GM12864 (cell line): ENCODE measurements at places on chromosomes 5 and 9.

- DNase-seq, result no peak
These were observed 93.5 kb downstream of the PPP2R2B start for GRCh38 chr5:146785065-146785464.

DNA sequence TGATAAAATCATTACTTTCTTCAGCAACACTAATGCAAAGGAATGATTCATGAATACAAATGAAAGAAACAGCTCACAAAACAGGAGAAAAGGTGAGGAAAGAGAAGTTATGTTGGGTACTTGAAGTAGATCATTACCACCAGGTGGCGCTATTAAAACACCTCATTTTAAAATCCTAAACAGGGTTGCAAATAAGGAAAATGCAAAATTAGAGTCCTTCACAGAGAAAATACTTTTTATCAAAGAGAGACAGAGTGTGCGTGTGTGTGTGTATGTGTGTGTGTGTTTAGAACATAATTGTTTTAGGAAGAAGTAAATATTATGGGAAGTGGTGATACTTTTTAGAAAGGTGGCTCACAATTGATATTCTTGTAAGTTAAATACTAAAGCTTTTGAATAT is 49.5 kb upstream of the CD180 start:
- DNase-seq, result peak; percentile 50

DNA sequence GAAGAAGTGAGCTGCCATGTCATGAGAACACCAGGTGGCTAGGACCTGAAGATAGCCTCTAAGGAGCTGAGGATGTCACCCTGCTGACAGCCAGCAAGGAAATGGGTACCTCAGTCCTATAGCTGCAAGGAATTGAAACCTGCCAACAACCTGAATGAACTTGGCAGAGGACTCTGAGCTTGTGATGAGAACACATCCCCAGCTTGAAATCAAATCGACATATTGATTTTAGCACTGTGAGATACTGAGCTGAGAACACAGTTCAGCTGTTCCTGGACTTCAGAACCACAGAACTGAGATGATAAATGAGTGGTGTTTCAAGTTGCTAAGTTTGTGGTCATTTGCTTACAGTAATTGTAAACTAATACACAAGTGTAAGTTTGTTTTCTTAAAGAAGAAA is 5.5 kb upstream of the RASEF start:
- DNase-seq, result no peak

DNA sequence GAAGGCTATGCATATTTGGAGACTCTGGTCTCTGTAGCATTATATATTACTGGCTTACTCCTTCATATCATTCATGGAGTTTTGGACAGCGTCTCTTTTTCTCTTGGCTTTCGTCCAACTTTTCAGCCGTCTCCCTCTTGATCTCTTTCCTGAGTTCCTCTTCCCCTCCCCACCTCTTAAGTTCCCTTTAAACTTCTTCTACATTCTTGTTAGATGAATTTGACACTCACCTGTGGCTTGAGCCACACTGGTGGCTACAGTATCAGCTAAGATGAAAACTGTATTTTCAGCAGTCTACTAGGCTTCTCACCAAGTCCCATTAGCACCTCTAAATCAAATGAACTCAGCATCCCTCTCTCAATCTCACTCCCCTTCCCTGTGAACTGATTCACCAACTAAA is 128.1 kb downstream of the STARD4 start:
- no peak for DNase-seq

DNA sequence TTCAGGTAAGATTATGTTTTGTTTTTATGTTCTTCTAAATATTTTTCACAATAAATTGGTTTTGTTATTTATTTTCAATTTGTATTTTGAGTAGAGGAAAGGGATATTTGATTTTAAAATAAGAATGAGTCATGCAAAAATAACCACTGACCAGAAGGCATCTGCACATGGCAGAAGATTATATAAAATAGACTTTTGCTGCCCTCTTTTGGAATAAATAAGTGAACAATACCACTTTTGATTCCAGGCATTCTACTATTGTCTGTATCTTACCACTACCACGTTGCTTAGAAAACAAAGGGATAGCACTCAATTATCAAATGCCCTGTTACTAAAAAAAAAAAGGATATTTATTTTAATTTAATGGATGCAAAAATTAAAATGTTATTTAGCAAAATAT is 227.3 kb upstream of the ITGA1 start:
- no peak for DNase-seq

- no peak for DNase-seq
These were observed 46.3 kb downstream of the AOPEP start for GRCh38 chr9:94772639-94773303.

DNA sequence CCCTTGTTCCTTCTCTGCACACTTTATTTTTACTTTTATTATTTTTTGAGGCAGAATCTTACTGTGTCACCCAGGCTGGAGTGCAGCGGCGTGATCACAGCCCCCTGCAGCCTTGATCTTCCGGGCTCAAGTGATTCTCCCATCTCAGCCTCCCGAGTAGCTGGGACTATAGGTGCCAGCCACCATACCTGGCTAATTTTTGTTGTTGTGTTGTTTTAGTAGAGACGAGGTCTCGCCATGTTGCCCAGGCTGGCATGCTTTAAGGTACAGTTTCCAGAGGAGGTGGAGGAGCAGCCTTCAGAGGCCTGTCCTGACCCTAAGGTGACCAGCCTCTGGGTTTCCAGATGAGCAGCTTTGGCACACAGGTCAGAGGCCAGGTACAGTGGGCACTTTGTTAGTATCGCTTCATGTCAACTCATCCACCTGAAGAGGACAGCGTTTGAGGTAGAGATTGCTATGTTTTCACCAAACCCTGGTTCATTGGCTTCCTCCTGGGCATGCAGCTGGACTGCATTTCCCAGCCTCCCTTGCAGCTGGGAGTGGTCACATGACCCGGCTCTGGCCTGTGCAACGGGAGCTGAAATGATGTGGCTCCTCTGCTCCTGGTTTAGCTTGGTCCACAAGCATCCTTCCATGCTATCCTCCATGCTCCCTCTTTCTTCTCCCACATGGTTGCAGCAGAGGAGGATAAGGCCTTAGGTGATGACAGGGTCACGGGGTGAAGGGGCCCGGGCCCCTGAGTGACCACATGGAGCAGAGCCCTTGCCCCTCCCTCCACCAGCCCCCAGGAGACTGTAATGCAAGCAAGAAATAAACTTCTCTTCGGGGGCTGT is 139.3 kb upstream of the IER5L start:
- DNase-seq, result no peak

GRCh38 chr5:77946381-77947040 is 170.4 kb upstream of the TBCA start:
- no peak for DNase-seq

DNA sequence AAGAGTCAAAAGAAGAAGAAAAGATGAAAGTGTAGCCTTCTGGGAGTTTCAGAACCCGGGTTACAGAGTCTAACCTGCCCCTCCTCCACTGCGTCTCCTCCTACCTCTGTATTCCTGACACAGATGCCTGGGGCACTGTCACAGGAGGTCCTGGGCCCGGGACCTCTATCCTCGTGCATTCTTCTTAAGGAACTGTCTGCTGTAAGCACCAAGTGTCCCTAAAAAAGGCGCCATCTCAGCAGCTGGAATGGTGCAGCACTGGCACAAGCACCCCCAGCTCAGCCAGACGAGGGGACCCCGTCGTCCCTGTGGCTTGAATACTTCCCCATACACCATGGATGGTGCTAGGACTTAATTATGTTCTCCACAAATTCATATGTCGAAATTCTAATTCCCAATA is 35.8 kb upstream of the MVB12B start:
- DNase-seq, result no peak

DNA sequence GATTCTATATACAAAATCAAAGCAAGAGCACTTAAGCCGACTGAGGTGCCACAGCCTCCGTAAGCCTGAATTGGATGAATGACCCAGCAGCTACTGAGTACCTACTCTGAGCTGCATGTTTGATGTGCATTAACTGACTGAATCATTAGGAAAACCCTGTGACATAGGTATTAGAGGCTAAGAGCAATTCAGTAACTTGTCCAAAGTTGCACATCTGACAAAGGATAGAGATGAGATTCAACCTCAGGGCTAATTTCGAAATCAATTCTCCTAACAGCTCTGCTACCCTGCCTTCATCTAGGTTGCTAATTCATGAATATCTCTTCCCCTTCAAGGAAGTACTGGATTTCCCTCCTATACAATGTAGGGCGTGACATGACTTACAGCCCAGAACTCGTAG is 89.1 kb upstream of the GLIS3 start:
- no peak for DNase-seq

- no peak for DNase-seq
These were observed 77.7 kb upstream of the ADAMTSL1 start for GRCh38 chr9:18396102-18396728.

GRCh38 chr9:101495810-101496209 is 37.8 kb upstream of the RNF20 start:
- DNase-seq, result no peak

- DNase-seq, result no peak
These were observed 121.0 kb upstream of the RETREG1 start for GRCh38 chr5:16737620-16738364.

- DNase-seq, result no peak
These were observed 156.3 kb upstream of the FST start for GRCh38 chr5:53323943-53324642.

GRCh38 chr5:7597059-7597642 is 201.2 kb downstream of the ADCY2 start:
- DNase-seq, result no peak

GRCh38 chr5:162668926-162669325 is 601.4 kb downstream of the GABRG2 start:
- no peak for DNase-seq

- no peak for DNase-seq
These were observed 530.4 kb downstream of the ACTL7B start for GRCh38 chr9:108325406-108325805.

- DNase-seq, result no peak
These were observed 51.8 kb downstream of the ATG10 start for GRCh38 chr5:82023644-82024043.

- no peak for DNase-seq
These were observed 7.6 kb upstream of the LCP2 start for GRCh38 chr5:170305016-170305645.

DNA sequence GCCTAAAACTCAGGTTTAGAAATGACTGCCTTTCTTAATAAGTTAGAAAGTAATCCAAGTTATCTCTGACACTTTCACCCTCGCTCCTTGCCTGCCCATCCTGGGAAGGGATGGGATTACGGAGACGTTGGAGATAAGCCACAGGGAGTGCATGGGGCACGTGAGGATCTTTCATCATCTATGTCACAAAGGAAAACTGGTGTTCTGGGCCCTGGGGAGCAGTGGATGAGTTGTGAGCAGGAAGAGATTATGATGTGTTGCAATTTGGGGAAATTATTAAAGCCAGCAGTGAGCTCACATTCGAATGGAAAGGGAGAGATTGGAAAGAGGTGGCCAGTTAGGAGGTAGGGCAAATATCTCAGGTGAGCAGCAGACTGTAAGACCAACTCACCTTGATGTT is 12.8 kb downstream of the AFAP1L1 start:
- DNase-seq, result no peak

GRCh38 chr5:175252234-175252805 is 191.7 kb downstream of the DRD1 start:
- no peak for DNase-seq

GRCh38 chr9:123483191-123483803 is 127.3 kb downstream of the CRB2 start:
- DNase-seq, result no peak

DNA sequence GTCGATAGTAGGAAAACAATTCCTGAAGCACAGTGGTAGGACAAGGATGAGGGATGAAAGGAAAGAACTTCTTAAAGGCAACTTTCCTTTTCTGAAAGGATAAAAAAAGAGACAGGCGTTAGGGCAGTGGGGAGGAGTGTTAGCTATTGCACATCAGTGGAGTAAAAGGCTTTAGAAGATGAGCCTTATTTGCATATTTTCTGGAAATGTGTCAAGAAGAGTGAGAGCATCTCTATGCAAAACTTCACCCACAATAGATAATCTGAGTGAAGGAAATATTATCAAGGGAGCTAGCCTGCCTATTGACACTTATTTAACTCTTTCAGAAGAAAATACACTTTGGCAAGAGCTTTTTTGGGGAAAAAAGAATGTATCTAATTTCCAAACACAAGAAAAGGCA is 151.6 kb downstream of the MACIR start:
- DNase-seq, result no peak

DNA sequence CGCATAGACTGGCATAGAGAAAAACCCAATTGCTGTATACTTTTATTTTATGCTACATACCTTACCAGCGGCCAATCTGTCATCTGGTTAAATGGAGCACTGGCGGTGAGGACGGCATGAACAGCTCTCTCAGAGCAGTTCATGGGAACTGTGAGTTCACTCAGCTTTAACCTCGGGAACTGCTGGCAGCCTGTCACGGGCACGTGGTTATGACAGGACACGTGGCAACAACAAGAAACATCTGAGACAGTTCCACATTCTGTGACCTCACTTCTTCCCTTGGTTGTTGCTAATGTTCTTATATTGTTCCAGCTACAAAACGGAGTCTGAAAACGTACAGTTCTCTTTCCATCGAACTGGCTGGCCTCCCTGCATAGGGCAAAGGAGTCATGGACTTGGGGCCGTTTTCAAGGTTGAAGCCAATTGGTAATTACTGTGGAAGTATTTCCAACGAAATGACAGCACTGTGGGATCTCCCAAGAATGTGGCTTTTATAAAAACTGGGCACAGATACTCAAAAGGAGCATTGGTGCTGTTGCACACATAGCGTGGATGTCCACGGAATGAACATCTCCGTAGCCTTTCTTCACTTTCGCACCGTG is 246.3 kb upstream of the DAP start:
- no peak for DNase-seq

DNA sequence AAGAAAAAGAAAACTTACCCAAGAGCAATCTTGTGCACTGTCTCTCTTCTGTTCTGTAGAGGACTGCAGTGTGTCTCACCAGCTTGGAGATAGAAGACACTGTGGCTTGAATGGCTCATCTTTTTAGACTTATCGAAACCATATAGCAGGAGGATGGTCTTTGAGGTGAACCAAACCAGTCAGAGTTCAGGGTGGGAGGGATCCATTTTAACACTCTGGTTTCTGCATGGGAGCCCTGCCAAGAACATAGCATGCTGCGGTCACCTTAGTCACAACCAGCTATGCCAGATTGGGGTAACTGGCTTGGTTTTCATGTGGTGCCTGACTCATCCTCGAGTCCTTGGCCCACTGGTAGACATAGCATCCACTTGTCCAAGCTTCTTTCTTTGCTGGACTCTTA is 135.1 kb downstream of the PAPPA start:
- no peak for DNase-seq

- no peak for DNase-seq
These were observed 529.8 kb downstream of the DMRTA1 start for GRCh38 chr9:22976454-22976853.

DNA sequence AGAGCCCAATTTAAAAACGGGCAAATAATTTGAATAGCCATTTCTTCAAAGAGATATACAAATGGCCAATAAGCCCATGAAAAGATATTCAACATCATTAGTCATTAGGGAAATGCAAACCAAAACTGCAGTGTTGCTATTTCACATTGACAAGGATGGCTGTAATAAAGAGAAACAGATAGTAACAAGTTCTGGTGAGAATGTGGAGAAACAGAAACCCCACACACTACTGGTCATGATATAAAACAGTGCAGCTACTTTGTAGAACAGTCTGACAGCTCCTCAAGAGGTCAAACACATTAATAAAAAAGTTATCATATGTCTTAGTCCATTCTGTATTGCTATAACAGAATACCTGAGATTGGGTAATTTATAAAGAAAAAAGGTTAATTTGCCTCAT is 237.0 kb upstream of the GRAMD2B start:
- DNase-seq, result no peak
